ENCODE measurements at places on chromosomes 13 and 19.
A peak's percentile ranks its signal among the peaks of the same experiment; 100 is the strongest.

GRCh38 chr19:43441716-43442115 lies 23.7 kb downstream of the LYPD3 start:
- no peak for DNase-seq

DNA sequence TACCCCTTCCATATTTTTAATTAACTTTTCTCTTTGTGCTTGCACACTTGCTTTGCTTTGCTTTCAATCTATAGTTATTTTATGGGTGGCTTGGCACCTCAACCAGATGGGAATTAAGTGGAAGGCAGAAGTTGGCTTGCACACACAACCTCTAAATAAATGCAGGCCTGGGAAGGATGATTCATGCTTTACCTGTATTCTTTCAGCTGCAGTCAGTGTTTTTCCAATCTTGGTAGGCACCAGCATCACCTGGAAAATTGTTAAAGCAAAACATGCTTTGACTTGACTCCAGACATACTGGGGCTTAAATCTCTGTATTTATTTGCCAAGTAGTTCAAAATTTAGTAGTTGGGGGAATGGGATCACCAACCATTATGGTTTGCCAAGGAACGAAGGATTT lies 543.0 kb downstream of the GPC6 start:
- DNase-seq = no peak

- DNase-seq = peak; percentile 54
Measured at GRCh38 chr19:35851213-35852028, 883 bp downstream of the NPHS1 start.

- DNase-seq = no peak
Measured at GRCh38 chr13:60583196-60583888, 186.3 kb downstream of the TDRD3 start.

DNA sequence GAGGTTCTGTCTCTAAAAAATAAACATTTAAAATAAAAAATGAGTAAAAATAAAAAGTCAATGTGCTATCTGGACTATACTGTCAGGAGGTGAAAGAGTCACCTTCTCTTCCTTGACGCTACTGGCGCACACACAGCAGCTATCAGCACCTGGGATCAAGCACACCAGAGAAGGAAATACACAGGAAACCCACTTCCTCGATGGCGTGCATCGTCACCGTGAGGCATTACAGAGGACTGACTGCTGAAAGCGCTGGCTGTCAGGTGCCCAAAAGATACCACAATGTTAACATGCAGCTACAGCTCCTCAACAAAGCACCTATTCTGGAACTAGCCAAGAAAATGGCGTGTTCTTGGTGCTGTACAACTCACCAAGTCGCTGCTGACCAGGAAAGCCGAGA lies 6.1 kb downstream of the SLC35E1 start:
- no peak for DNase-seq

GRCh38 chr13:101283782-101284181 lies 132.5 kb downstream of the NALCN start:
- no peak for DNase-seq

DNA sequence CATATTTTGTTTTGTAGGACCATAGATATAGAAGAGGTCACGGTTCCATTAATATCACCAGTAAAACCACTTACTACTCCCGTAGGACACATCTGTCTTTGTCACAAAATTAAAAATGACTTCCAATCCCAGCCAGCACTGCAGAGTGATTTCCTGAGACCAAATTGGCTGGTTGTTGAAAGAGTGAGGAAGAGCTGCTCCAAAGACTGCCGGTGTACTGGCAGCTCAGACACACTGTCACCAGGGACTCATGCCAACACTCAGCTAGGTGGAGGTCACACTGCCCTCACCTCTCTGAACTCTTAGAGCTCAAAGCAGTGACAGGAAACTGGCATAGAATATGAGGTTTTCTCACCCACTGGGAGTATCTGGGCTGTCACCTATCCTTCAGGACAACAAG lies 52.1 kb downstream of the FLT1 start:
- no peak for DNase-seq

DNA sequence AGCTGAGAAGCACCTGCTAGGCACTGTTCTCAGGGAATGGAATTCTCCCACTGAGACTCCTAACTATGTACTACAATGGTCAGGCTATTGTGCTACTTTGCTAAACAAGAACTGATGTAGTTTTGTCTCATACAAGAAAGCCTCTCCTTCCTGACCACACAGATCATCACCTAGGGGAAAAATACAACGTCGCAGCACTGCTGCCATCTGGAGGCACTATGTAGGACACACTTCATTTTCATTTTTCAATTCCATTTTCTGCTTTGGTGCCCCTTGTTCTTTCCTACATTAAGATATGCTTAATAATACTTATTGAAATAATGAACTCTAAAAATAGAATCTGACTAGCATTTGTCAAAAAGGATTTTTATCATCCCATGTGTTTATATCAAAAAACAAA lies 21.1 kb downstream of the PROSER1 start:
- peak; percentile 54 for DNase-seq

GRCh38 chr13:30978981-30979956 lies 46.8 kb downstream of the TEX26 start:
- DNase-seq = peak; percentile 81

DNA sequence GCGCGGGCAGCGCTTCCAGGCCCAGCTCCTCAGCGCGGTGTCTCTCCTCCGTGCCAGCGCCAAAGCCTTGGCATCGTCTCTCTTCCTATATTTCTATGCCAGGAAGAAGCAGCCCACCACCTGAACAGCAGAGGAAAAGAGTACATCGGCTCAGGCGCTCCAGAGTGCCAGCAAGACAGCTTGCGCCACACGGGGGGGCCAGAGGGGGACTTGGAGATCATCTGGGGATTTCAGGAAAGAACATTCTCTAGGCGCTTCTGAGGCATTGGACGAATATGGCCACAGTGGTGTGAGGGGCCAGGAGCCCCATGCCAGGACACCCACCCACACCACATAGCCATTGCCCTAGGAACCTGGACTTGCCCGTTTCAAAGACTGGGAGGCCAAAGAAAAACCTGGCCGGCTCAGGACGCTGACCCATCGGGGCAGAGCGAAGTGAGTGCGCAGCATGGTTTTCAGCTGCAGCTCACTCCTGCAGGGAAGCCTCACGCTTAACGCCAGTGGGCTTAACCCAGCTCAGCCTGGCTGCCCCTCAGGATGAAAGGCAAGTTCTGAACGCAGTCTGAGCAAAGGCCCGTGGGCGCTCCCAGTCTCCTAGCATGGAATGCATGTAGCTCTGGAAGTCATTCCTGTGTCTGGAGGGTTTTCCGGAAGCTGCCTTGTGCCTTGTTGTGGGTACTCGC lies 62.1 kb downstream of the GGACT start:
- DNase-seq = no peak

GRCh38 chr19:35528218-35529038 lies at the start of gene SBSN:
Gene SBSN (minus strand): TSS chr19:35528311. CDS start chr19:35528281, 30 bp downstream.
- DNase-seq = no peak

DNA sequence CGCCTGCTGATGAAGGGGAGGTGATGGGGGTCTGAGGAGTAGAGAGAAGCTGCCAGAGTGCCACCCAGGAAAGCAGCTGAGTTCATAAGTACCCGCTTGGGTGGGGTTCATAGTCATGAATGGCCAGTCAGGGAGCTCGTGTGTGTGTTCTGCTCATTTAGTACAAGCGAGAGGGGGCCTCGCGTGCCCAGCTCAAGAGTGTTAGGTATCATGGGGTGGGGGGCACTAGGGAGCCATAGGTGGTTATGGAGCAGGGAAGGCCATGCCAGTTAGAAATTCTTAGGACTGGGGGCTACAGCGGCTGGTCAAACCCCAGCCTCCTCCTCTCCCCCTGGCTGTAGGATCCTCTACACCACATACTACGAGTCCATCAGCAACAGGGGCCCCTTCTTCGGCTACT lies 46.8 kb downstream of the CD320 start:
- DNase-seq = peak; percentile 40

- DNase-seq = peak; percentile 89
Measured at GRCh38 chr19:10000171-10000826, 10.0 kb downstream of the COL5A3 start.

DNA sequence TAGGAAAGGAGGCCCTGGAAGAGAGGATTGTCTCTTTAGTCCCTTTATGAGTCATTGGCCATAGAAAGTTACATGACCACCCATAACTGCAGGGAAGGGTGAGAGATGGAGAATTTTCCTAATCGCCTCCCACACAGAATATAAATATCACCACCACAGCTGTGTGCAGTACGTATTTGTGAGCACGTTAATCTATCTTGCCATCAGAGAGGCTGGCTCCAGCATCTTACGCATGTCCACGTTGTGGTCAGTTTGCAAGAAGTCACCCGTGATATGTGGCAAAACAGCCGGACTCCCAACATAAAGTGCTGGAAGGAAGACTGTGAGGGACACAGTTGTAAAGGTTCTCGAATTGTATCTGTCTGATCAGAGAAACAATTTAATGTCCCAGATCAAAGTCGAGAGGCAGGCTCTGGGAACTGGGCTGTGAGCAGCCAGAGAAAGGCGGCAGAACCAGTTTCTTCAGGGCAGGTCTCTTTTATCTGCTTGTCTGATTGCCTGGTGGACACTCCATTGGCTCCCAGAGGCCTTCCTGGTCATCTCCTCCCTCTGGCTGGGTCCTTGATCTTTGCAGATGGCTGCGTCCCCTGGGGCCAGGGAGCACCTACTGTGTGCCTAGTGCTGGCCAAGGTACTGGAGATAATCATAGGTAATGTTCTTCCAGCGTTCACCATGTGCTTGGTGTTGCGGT lies 74.9 kb downstream of the SIPA1L3 start:
- no peak for DNase-seq

- peak; percentile 63 for DNase-seq
Measured at GRCh38 chr19:11551603-11552235, 7.3 kb downstream of the ELOF1 start.

DNA sequence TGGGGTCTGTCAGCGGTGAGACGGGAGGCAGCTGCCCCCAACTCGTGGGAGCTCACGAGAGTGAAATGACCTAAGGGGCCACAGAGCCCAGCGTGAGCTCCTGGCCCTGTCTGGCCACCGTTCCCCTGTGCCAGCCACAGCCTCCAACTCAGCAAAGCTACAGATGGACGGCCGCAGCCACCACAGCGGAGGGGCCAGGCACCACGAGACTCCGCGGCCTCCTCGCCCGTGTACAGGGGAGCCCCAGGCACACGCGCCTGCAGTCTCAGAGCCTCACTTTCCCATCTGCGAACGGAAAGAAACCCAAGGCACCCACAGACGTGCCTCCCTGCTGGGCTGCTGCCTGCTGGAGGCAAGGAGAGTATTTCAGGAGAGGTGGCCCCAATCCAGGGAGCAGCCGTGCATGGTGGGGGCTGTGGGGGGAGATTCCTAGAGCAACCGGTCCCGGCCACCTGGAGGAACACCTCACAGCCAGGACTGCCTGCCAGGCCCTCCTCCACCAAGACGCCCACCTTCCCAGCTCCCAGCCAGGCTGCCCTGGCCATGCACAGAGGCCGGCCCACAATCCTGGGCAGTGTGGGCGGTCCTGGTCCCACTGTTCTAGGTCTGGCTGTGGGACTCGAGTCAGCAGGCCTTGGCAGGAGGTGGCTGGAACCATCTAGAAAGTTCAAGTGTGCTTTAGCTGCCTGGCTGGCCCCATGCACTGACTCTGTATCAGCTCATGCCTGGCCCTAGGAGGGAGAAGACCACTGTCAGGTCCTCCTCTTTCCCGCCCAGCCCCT lies 1.9 kb downstream of the MKNK2 start:
- peak; percentile 60 for DNase-seq

DNA sequence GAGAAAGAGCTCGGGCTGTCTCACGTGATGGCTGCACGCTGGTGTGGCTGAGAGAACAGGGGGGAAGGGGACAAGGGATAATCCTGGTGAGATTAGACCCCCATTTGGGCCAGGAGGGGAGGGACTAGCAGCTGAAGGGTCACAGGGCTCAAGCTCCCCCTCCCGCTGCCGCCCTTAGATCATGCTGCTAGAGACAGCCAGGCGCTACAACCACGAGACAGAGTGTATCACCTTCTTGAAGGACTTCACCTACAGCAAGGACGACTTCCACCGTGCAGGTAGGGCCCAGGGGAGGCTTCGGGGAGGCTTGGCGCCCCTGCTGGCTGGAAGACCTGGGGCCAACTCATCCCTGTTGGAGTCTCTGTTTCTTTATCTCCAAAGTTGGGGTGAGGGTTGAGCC lies 3.3 kb downstream of the NR1H2 start:
- no peak for DNase-seq

DNA sequence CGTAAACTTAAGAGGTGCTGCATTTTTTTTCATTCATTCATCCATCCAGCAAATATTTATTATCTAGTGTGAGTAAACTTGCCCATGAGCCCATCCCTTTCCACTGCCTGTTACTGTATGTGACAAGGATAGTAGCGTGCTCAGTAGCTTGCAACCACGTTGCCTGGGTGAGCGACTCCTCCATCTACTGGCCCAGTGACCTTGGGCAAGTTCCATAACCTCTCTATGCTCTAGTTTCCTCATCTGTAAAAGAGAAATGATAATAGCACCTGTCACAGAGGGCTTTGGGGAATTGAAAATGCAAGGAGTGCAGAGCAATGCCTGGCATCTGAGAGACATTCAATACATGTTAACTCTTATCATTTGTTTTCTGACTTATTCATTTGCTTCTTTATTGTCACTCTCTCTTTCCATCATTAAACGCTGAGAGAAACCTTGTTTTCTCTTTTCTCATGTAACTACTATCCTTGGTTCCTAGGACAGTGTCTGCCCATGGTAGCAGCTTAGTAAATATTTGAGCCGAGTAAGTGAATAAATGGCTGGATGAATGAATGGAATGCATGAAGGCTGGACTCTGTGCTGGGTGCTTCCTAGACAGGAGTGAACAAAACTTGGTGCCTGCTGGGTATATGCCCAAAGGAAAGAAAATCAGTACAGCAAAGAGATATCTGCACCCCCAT lies 19.9 kb downstream of the LRCH1 start:
- no peak for DNase-seq

GRCh38 chr13:72383646-72384045 lies 343.8 kb downstream of the MZT1 start:
- DNase-seq = no peak

DNA sequence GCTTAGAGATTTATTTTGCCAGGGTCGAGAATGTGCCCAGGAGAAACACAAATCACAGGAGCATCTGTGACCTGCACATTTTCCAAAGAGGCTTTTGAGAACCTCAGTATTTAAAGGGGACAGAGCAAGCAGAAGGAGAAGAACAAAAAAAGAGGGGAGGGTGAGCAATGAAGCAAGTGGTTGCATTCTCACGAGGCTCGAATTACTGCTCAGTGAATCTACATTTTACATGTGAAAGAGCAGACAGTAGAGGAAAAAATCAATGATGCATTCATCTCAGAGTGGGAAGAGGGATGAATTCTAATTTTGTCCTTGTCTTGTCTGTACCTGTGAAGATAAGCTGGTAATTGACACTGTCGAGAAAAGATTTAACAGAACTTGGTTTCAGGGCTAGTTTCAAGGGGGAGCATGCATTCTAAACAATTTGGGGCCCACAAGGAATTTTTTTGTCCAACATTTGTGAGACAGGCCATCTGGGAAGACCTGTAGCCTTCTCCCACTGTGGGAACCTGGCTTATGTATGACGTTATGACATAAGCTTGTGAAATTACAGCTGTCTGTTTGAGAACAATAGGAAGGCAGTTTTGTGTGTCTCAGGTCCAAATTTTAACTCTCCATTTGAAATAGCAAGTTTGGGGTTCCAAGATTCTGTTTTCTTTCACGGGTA lies 855.1 kb downstream of the SLITRK5 start:
- DNase-seq = no peak

GRCh38 chr13:41496420-41497234 lies 39.3 kb downstream of the RGCC start:
- no peak for DNase-seq
